Astrocyte of the spinal cord (primary cell): ENCODE measurements at places on chromosomes 16 and 17.

GRCh38 chr17:67055811-67056745 lies 11.7 kb downstream of the CACNG1 start:
- DNase-seq, result no peak

DNA sequence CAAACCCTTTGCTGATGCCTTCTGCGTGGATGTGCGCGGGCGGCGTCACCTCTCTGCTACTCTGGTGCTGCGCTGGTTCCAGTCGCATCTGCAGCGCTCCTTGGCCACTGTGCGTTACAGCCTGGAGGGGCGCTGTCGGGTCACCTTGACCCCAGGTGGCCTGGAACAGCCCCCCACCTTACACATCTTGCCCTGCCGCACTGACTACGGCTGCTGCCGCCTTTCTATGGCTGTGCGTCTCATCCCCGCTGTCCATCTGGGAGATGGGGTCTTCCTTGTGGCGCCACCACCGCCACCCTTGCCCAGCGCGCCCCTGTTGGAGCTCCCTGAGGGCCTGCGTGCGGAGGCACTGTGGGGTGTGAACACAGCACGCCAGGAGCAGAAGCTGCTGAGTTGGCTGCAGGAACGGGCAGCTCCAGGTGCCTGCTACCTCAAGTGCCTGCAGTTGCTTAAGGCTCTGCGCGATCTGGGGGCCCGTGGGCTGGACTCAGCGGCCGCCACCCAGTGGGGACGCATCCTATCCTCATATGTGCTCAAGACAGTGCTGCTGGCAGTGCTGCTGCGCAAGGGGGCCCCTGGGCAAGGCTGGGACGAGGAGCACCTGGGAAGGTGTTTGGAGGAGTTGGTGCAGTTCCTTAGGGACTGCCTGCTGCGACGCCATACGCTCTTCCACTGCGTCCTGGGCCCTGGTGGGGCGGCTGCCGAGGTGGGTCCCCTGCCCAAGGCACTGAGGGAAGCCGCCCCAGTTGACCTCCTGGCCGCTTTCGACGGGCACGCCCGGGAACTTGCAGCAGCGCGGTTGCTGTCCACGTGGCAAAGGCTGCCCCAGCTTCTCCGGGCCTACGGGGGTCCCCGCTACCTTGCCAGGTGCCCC lies 1.6 kb downstream of the ITPRIPL2 start:
- DNase-seq, result no peak

DNA sequence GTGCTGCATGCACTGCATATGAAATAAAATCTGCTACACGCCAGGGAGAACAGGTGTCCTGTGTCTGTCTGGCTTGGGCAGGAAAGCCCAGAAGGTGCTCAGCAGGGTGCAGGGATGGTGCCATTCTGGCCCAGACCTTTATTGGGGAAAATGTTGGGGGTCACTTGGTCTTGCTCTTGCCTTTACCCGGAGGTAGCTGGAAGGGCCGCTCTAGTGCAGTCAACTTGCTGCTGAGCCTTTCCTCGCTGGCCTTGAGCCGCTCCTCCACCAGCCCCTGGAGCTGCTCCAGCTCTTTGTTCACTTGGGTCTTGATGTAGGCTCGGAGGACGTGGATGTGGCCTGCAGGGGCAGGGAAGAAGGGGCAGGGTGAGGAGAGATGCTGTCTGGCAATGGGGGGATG lies 4.5 kb downstream of the CFAP119 start:
- DNase-seq, result no peak

GRCh38 chr17:34249478-34249877 lies 5.6 kb upstream of the CCL2 start:
- no peak for DNase-seq

DNA sequence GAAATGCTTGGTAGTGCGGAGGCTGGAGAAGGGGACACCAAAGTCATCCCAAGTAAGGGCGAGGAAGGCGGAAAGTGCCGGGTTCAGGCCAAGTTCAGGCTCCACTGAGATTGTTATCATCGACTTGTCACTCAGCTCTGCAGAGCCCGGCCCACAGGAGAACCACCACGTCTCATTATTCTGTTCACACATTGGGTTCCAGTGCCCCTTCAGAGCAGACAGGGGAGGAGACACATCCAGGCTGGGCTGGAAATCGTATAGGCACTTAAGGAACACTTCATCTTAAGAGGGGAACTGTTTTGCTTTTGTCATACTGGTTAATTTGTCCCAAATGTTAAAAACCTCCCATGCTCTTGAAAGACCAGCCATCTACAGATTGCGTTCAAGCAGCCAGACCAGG lies 118.3 kb upstream of the ADAMTS18 start:
- DNase-seq, result no peak

DNA sequence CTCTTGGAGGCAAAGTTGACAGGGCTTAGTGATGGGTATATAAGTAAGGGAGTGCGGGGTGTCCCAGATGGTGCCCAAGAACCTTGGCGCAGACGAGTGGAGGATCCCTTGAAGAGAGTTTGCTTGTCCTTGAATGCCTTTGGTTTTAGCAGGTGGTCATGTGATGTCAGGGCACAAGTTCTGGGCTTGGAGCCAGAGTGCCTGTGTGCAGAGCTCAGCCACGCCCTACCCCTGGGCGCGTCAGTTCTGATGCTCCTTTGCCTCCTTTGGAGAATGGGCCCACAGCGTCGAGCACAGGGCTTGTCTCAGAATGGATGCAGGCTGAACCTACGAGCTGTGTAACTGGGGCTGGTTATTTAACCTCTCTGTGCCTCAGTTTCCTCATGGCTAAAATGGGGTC lies 412.2 kb upstream of the EEF2KMT start:
- no peak for DNase-seq

DNA sequence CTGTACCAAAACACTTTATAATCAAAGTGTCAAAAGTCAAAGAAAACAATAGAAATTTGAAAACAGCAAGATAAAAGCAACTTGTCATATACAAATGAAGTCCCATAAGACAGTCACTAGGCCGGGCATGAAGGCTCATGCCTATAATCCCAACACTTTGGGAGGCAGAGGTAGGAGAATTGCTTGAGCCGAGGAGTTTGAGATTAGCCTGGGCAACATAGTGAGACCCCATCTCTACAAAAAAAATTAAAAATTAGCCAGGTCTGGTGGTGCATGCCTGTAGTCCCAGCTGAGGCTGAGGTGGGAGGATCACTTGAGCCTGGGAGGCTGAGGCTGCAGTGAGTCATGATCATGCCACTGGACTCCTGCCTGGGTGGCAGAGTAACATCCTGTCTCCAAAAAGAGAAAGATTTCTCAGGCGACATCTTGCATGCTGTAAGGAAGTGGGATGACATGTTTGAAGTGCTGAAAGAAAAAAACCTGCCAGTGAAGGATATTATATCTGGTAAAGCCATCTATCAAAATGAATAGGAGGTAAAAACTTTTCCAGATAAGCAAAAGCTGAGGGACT lies 98.7 kb upstream of the NACA2 start:
- DNase-seq, result no peak

DNA sequence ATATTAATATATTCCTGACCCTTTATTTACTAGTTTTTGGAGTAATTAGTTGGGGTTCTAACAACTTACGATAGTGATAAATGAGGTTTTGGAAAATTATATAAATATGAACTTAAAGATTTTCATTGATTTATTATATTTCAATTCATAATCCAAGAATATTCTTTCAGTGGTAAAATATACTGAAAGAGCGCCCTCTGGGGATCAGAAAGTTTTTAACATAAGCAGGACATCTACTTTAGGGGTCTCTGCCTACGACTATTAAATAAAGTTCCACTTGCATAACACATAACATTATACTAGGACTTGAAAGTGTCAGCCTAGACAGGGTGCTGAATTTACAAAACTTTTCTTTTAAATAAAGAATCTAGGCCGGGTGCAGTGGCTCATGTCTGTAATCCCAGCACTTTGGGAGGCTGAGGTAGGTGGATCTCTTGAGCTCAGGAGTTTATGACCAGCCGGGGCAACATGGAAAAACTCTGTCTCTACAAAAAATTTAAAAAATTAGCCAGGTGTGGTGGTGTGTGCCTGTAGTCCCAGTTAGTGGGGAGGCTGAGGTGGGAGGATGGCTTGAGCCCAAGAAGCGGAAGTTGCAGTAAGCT lies 15.6 kb downstream of the RFWD3 start:
- DNase-seq, result peak; percentile 17

DNA sequence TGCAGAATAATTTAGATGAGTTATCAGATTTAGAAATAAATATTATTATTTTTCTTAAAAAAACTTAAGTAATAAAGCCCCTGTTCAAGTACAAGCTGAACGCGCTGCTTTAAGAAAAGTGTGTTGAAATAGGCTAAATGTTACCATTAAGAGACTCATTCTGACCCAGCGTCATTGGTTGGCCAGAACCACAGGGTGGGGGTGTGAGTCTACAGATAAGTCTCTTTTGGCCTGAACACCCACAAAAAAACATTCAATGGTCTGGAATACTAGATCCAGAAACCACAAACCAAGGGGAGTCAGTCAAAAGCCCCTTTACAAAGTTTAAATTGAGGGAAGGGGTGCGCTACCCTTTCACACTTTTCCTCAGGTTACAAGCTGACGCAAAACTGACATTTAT lies 776.1 kb downstream of the KCNJ2 start:
- peak; percentile 29 for DNase-seq

GRCh38 chr17:78729641-78730040 lies 52.4 kb downstream of the CYTH1 start:
- no peak for DNase-seq

GRCh38 chr16:68627951-68628425 lies 17.1 kb upstream of the CDH3 start:
- DNase-seq, result peak; percentile 29

- no peak for DNase-seq
Observed at GRCh38 chr16:10896723-10897122, 19.7 kb downstream of the CIITA start.

DNA sequence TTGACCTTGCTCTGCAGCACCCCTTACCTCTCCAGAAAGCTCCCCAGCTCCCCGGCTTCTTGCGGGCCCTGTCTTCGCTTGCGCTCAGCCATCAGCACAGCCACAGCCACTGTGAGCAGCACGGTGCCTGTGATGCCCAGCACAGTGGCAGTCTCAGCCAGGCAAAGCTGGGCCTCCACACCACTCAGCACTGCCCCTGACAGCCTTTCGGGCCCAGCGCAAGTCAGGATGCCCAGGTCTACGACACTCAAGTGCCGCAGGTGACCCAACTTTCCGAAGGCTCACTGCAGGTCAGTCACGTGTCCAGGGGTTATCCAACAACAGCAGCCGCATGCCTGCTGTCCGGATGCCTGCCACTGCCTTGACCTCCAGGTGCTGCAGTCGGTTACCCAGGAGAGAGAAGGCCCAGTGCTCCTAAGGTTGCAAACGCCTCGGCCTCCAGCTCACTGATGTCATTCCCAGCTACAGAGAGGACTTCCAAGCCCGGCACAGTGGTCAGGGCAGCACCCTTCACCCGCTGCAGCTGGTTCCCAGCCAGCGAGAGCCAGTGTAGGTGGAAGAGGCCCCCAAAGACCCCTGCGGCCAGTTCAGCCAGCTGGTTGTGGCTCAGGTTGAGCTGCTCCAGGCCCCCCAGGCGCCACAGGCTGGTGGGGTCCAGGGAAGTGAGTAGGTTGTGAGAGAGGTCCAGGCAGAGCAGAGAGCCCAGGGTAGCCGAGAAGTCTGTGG lies 8.9 kb upstream of the TMEM101 start:
- no peak for DNase-seq

DNA sequence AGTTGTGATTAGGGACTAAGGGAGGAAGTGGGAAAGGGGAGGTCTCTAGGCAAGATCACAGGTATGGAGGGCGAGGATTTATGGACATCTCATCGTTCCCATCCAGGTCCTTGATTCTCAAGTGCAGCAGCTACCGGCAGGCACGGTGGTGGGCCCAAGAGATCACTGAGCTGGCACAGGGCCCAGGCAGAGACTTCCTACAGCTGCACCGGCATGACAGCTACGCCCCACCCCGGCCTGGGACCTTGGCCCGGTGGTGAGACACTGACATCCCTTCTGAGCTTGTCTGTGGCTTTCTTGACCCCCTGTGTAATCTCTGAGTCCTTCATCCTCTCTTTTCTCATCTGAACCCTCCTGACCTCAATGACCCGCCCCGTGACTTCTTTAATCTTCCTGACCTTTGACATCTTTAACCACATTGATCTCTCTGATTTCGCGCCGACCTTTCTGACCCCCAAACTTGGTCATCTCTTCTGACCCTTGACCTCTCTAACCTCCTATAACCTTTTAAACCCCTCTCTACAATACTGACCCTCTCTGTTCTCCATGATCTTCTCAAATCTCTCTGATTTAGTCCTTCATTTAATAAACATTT lies 3.8 kb downstream of the PLD2 start:
- DNase-seq, result no peak

GRCh38 chr16:65070831-65071432 lies 50.9 kb downstream of the CDH11 start:
- peak; percentile 97 for DNase-seq

- no peak for DNase-seq
Observed at GRCh38 chr16:64390102-64390501, 731.8 kb downstream of the CDH11 start.

DNA sequence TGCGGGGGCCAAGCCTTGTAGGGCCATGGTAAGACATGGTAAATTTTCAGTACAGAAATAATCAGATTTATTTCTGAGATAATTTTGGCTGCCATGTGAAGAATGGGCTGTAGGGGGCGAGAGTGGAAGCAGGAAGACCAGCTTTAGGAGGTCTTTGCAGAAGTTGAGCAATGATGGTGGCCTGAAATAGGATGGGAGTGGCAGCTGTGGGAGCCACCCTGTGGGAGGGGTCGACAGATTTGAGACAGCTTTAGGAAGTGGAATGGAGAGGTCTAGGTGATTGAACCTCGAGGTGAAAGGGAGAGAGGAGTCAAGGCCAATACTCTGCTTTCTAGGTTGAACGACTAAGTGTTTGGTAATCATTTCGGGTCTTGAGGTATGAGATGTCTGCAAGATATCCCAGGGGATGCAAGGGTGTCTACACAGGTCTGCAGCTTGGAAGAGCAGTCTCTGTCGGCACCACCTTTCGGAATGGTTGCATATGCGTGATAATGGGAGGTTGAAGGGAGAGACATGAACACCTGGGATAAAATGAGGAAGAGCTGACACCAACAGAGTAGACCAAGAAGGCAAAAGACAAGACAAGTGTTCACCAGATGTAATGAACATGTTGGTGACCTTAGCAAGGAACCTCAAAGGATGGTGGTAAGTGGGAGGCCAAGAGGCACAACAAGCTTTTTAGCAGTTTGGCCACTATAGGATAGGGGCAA lies 4.2 kb upstream of the ATXN7L3 start:
- peak; percentile 58 for DNase-seq

- DNase-seq, result no peak
Observed at GRCh38 chr17:81735264-81736102, 23.4 kb downstream of the SLC25A10 start.

DNA sequence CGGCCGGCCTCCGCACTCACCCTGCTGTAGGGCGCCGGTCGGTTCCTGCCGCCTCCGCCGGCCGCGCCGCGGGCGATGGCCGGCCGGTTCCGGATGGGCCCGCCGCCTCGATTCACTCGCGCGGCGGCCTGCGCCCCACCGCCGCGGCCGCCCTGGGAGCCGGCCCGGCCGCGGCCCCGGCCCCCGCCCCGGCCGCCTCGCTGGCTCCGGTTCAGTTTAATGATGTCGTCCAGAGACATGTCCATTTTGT lies 158 bp downstream of the ALYREF start:
- DNase-seq, result no peak

GRCh38 chr16:51159865-51160264 lies 8.8 kb upstream of the SALL1 start:
- DNase-seq, result no peak
